ENCODE measurements at places on chromosomes 1 and 21. TPM values are rescaled to one million over a fixed set of nuclear protein-coding genes. Genes with fewer than 3 reads are reported as not detected.

DNA sequence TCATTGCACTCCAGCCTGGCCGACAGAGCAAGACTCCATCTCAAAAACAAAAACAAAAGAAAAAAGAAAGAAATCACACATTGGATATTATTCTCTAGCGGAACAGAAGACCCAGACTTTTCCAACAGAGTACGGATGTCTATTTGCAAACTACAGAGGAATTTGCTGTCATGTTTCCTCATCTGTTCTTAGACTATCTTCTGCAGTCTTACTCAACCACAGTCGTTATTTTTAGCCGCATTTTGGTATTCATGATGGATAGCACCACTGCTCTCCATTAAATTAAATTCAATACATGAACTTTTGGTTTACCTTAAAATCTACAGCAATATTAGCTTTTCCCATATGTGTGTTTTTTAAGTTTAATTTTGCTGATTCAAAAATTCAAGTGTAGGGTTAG is 14.2 kb upstream of the HEATR1 start:
- no peaks in the 10 kb centered on the region for H3K36me3 ChIP-seq
- peak overlapping the region; percentile 82 for H3K27ac ChIP-seq
- H3K27me3 ChIP-seq = no peaks in the 10 kb centered on the region
- peak overlapping the region; percentile 43 for H3K4me3 ChIP-seq
- DNase-seq = no peak

DNA sequence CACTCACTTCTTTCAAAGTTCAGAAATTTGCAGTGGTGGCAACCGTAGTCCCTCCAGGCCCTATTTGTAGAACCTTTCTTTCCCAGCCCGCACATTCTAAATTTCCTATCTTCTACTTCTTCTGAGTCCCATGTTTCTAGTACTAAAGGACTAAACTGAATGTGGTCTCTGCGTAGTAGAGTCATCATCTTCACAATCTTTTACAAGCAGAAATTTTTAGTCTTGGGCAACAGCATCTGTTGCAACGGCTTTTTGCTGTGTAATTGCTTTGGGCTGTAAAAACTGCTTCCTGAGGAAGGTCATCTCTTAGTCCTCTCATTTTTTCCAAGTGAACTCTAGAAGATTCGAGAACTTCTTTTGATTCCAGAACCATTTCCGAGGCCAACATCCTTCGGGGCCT is 23.9 kb downstream of the VAV3 start:
- no peak overlapping the region for H3K4me3 ChIP-seq
- H3K36me3 ChIP-seq = no peaks in the 10 kb centered on the region
- H3K4me1 ChIP-seq = no peaks in the 10 kb centered on the region
- DNase-seq = no peak

GRCh38 chr1:183019139-183019740 is 4.0 kb upstream of the LAMC1 start:
- no peaks in the 10 kb centered on the region for H3K36me3 ChIP-seq
- no peak for DNase-seq
- no peak overlapping the region for H3K4me3 ChIP-seq
- no peaks in the 10 kb centered on the region for H3K27me3 ChIP-seq

The ZNF326 gene
- 16.0 TPM for total RNA-seq

The ZMYND12 gene
- total RNA-seq = 1.0 TPM

GRCh38 chr1:147243841-147244240 is 1.4 kb downstream of the CHD1L start:
- H3K27ac ChIP-seq = peak overlapping the region; percentile 96
- peak overlapping the region; percentile 79 for H3K4me3 ChIP-seq
- no peak for DNase-seq
- H3K4me1 ChIP-seq = peaks cover 32% of the 10 kb centered on the region
- H3K36me3 ChIP-seq = no peaks in the 10 kb centered on the region
